ENCODE measurements at places on chromosomes 6 and 20.

- no peak for DNase-seq
These were observed 28.5 kb downstream of the RSPO3 start for GRCh38 chr6:127146932-127147331.

- DNase-seq = no peak
These were observed 60.2 kb upstream of the RALY start for GRCh38 chr20:33933469-33933909.

DNA sequence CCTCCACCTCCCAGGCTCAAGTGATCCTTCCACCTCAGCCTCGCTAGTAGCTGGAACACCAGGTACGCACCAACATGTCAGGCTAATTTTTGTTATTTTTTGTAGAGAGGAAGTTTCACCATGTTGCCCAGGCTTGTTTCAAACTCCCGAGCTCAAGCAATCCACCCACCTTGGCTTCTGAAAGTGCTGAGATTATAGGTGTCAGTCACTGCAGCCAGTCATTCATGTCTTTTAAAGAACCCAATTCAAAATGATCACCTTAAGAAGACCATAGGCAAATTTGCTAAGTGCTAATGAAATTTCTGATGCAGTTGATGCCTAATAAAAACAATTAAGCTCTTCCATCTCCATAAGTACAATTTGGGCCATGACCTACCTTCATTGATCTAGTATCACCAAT lies 2.6 kb upstream of the VNN2 start:
- no peak for DNase-seq

DNA sequence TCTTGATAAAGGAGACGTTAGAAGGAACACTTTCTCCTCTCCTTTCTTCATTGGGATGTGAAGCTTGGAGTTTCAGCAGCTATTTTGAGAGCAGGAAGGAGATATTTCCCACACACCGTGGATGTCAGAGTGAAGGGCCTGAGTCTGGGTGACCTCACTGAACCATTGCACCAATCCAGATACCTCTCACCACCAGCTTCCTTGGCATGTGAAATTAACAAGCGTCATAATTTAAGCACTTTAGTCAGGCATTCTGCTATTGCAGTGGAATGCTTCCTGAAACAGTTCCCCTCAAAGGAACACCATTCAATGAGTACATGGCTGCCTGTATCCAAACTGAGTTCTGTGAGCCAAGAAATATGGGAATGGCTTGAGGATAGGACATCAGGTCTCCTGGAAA lies 83.7 kb downstream of the CHMP4B start:
- DNase-seq = no peak

DNA sequence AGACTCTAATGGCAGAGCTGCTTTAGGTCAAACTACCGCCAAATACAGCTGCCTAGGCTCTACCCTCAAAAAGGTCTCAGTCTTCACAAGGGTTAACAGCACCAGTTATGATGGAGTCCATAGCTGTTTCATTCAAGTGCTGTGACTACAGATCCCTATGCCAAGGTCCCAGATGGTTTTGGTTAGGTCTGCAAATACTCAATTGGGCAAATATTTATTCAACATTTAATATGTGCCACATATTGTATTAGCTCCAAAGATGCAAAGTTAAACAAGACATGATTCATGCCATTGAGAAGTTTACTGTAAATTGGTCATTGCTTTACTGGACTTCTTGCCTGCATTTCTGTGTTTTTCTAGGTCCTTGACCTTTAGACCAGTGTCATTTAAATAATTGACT lies 55.8 kb upstream of the TFAP2D start:
- no peak for DNase-seq

GRCh38 chr20:13261460-13262301 lies 40.6 kb downstream of the ISM1 start:
- DNase-seq = peak; percentile 26

DNA sequence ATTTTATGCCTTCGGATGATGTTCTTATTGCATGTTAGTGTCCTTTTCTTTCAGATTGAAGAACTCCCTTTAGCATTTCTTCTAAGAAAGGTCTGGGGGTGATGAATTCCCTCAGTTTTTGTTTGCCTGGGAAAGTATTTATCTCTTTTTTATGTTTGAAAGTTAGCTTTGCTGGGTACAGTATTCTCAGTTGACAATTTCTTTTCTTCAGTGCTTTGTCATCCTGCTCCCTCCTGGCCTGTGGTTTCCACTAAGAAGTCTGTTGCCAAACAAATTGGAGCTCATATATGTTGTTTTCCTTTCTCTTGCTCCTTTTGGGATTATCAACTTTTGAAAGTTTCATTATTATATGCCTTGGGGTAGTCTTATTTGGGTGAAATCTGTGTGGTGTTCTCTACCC lies 11.5 kb downstream of the GRM1 start:
- DNase-seq = no peak

GRCh38 chr6:37174196-37174514 lies 4.2 kb downstream of the PIM1 start:
- no peak for DNase-seq

- DNase-seq = no peak
These were observed 15.4 kb upstream of the TRIB3 start for GRCh38 chr20:364905-365794.

DNA sequence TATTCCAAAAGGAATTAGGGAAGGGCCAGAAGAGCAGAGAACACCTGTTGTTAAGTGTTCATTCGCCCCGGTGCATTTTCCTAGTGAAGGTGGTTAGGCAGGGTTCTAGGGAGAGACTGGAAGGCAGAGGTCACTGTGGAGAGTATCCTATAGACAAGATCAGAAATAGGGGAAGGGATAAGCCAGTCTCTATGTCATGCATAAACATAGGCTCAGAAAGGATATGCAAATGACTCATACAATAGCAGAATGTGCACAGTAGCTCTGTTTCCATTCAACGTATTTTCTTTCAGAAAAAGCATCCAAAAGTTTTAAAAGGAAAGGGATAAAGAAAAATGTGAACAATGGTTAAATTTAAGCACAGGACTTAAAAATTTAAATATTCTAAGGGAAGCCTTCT lies 47.4 kb downstream of the BMP6 start:
- DNase-seq = no peak

DNA sequence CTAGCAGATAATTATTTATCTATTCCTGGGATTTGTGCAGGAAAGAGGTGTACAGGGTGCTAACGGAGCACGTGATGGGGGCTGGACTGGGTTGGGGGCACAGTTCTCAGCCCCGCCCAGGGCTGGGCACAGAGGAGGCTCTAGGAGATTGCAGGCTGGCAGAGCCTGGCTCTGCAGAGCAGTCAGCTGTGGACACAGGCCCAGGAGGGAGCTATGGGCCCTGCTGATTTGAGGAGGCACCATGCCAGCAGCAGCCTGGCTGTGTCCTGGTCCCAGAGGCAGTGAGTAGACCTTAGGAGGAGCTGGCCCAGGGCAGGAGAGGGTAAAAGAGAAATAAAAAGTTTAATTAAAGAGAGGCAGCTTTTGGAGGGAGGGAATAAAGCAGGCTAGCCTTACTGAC lies 19.3 kb downstream of the MAFB start:
- no peak for DNase-seq

- no peak for DNase-seq
These were observed 102.1 kb downstream of the FLRT3 start for GRCh38 chr20:14235355-14235754.

DNA sequence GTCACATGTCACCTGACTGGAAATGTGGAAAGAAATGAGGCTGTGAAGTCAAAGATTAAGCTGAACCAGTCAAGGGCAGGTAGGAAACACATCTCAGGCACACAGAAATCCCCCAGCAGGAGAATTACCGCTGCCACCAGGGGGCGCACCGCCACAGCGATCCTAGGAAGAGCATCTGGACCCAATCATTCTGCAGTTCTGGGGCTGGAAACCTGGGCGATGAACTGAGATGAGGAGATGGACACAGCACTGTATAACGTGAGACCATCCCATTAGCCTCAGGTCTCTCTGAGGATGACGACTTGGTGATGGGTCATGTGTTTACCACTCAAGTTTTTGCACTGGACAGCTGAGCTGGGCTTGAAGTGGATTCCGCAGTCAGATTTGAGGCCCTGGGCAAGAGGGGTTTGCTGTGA lies 6.5 kb upstream of the SLC24A3 start:
- DNase-seq = peak; percentile 7

GRCh38 chr6:143099647-143100046 lies 39.0 kb downstream of the AIG1 start:
- DNase-seq = no peak

DNA sequence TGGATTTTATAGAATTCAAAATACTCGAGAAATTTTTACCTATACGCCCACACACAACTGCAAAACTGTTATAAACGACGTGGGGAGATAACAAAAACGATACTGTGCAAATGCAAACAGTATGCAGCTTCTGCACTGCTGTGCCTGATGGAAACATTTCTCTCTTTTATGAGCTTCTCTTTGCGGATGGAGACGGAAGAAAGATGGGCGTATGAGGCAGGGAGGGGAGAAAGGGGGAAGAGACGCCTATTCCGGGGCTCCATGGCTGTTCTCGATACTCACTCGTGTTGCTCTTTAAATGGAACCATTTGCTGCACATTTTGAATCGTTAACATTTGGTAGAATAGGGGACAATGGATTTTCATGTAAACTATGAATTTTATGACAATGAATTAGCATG lies 69.1 kb upstream of the EXOC2 start:
- DNase-seq = no peak

DNA sequence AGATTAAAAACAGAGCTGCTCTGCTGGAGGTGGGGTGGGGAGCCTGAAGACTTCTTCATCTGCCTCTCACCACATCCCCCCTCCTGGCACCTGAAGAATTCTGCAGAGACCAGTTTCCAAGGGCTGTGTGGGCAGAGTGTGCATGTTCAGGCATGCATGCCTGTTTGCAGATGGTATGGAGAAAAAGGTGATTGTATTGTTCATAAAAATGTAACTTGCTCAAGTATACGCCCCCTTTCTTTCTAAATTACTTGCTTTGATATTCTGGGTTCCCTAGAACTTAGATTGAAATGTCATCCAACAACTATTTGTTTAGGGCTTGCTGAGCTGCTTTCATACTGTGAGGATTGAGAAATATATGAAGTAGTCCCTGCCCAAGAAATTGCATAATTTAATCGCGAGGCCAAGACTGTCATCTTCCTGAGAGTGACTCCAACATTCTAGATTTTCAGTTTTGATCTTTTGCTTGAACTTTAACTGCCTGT lies 83.6 kb downstream of the LCA5 start:
- DNase-seq = no peak

GRCh38 chr20:49281059-49281912 lies 3.4 kb upstream of the ZNFX1 start:
- no peak for DNase-seq

- DNase-seq = no peak
These were observed 220.4 kb upstream of the JARID2 start for GRCh38 chr6:15025446-15025845.

GRCh38 chr20:57208198-57208597 lies 58.2 kb downstream of the BMP7 start:
- no peak for DNase-seq

DNA sequence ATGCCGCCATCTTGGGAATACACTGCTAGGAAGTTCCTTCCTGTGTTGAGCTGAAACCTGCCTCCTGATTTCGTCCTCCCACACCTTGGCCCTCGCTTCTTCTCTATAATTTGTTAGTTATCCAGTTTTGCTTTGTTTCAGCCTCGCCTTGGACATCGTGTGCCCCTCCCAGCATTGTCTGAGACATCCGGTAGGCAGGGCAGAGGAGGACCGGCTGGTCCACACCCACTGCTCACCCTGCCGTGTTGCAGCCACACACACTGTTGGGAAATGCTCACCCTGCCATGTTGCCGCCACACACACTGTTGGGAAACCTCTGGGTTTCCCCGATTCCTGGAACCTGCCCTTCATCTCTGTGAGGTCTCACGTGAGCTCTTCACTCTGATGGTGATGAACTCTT lies 105.1 kb downstream of the CDH4 start:
- no peak for DNase-seq

DNA sequence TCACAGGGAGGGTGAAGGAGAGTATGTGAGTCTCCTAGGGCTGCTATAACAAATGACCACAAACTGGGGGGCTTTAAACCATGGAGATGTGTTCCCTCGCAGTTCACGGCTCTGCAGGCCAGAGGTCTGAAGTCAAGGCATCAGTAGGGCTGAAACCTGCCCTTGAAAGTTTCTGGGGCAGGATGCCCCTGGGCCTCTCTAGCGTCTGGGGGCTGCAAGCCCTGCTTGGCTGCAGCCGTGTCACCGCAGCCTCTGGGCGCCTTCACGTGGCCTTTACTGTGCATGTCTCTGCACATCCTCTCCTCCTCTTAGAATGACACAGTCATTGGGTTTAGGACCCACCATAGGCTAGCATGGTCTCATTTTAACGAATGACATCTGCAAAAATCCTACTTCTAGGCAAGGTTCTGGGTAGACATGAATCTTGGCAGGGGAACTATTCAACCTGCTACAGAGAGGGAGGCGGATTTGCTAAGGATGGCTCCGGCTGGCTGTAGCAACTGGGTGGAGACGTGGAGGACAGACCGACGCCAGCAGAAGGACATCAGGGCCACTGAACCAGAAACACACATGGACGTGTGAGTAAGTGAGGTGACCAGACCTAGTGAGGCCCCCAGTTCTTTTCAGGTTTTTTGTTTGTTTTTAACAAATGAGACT lies 58.6 kb downstream of the PHACTR3 start:
- DNase-seq = no peak

DNA sequence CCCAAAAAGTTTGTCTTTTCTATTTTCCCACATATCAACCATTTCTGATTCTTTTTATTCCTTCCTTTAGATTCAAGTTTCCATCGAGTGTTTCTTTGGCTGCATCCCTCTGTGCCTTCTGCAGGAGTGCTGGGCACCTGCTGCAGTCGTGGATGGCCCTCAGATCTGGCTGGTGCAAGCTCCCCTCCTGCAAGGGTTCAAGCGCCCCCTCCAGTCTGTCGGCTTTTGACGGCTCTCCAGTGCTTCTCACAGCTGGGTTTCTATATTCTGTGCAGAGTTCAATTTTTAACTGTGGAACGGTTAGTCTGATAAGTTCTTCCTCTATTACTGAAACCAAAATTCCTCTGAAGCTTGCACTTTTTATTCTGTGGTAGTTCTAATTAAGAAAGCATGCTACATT lies 132.1 kb downstream of the HUS1B start:
- DNase-seq = no peak

DNA sequence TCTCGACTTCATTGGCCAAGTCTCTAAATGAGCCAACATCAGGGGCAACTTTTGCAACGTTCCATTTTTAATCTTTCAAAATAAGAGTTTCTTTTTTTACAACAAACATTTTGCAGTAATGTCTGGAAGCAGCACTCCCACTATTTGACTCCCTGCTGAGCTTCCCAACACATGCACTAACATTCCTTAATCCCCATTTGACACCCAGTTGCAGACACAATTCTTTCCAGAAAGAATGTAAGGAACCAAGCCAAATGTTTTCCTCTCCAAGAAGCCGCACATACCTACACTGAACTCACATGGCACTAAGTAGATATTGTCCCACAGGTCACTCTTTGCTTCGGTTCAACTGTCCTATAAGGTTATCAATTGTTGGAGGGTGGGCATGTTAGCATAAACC lies 165.6 kb downstream of the GRM1 start:
- no peak for DNase-seq

Measured in activated naive CD4-positive, alpha-beta T cell (primary cell).